ENCODE measurements at places on chromosomes 1 and 21.

GRCh38 chr1:187294421-187295201, 465.9 kb downstream of the PLA2G4A start:
- no peak for DNase-seq

GRCh38 chr1:205664399-205665017, 15.8 kb downstream of the SLC45A3 start:
- no peak for DNase-seq

DNA sequence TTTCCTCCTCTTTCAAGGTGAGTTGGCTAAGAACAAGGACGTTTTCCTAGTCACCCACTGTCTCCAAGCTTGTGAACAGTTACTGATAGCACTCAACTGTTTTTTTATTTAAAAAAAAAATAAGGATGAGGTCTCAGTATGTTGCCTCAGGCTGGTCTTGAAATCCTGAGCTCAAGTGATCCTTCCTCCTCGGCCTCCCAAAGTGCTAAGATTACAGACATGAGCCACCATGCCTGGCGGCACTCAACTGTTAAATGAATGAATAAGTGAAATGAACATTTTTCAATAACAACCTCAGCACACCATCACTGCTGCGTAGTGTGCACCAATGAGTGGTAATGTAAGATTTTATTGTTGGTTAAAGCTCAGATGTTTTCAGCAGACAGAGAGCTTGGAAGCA, 214.1 kb upstream of the NRIP1 start:
- no peak for DNase-seq

GRCh38 chr1:197674286-197674685, 101.0 kb downstream of the DENND1B start:
- DNase-seq, result no peak
